ENCODE measurements at places on chromosomes 11 and 22.

GRCh38 chr11:96338910-96339705 is 3.9 kb downstream of the MAML2 start:
- DNase-seq, result no peak

- no peak for DNase-seq
Measured at GRCh38 chr11:76566811-76567210, 103.7 kb downstream of the LRRC32 start.

GRCh38 chr11:75342231-75342918 is 9.1 kb downstream of the ARRB1 start:
- DNase-seq, result no peak

- peak; percentile 9 for DNase-seq
Measured at GRCh38 chr22:37425800-37426705, 1.2 kb downstream of the ELFN2 start.

DNA sequence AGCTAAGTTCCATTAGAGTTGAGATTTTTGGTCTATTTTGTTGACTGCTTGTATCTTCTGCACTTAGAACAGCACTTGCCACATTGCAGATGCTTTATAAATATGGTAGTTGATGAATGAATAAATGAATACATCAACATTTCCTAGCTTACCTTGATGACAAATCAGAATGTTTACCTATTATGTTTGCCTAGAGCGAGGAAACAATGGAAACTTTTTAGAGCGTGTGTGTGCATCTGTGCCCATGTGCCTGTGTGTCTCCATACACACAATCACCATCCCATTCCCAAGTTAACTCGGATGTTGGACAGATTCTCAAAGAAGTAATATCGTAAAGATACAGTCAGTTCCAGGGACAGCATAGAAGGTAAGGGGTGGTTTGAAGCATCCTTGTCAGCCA is 139.1 kb downstream of the DBX1 start:
- DNase-seq, result no peak

DNA sequence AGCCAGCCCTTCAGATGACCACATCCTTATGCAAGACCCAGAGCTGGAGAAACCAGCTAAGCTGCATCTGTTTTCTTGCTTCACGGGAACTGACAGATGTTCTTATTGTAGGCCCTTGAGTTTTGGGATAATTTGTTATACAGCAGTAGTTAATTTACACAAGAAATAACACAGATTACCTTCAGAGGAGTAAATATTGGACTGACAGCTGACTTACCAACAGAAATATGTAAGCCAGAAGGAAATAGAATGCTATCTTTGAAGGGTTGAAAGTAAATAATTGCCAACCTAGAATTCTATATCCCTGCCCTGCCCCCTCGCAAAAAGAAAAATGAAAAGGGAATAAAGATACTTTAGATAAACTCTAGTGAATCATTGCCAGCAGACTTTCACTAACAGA is 124.1 kb downstream of the WNT7B start:
- no peak for DNase-seq

DNA sequence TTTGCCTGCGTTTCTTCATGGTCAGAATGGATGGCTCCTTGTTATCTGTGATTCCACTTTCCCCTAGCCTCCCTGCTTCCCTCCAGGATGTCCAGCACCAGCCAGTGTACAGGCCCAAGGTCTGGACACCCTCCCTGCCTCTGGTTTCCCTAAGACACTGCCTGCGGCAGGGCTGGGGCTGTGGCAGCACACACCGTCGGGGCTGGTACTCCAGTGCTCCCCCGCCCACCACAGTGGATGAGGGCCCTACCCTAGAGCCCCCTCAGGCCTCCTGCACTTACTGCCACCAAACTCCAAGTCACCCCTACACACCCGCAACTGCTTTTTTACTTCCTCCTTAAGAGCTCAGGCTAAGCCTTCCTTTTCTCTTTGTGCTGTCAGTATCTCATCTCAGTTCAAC is 28.9 kb downstream of the ZNF214 start:
- DNase-seq, result no peak

DNA sequence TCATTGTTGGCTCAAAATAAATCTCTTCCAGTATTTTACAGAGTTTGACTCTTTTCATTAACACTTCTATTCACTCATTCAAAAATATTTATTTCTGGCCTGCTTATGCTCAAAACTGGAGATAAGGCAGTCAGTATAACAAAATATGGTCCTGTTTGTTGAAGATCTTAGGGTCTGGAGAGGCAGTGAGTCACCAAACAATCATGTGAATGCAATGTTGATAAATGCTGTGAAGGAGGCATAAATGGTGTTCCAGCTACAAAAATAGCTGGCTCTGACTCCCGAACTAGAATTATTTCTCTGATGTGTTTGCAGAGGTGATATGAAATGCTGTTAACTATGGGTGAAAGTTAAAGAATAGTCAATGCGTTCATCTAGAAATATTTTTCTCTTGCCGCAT is 390.6 kb downstream of the AASDHPPT start:
- DNase-seq, result no peak

- no peak for DNase-seq
Measured at GRCh38 chr11:35390737-35391682, 28.3 kb downstream of the SLC1A2 start.

- DNase-seq, result no peak
Measured at GRCh38 chr22:27205492-27206373, 548.3 kb downstream of the MIAT start.
